ENCODE measurements at places on chromosomes 11 and 22. TPM values are rescaled to one million over a fixed set of nuclear protein-coding genes. Genes with fewer than 3 reads are reported as not detected.

Gene FGF19
- total RNA-seq = not detected

DNA sequence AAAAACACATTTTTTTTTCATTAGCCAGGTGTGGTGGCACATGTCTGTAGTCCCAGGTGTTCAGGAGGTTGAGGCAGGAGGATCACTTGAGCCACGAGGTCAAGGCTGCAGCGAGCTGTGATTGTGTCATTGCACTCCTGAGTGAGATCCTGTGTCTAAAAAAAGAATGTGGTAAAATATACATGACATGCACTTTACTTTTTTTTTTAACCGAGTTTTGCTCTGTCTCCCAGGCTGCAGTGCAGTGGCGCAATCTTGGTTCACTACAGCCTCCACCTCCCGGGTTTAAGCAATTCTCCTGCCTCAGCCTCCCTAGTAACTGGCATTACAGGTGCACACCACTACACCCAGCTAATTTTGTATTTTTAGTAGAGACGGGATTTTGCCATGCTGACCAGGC lies 22.5 kb upstream of the CLDN5 start:
- no peak overlapping the region for H3K27ac ChIP-seq
- no peak for DNase-seq
- H3K4me1 ChIP-seq = no peaks in the 10 kb centered on the region
- no peaks in the 10 kb centered on the region for H3K36me3 ChIP-seq
- H3K27me3 ChIP-seq = no peaks in the 10 kb centered on the region

DNA sequence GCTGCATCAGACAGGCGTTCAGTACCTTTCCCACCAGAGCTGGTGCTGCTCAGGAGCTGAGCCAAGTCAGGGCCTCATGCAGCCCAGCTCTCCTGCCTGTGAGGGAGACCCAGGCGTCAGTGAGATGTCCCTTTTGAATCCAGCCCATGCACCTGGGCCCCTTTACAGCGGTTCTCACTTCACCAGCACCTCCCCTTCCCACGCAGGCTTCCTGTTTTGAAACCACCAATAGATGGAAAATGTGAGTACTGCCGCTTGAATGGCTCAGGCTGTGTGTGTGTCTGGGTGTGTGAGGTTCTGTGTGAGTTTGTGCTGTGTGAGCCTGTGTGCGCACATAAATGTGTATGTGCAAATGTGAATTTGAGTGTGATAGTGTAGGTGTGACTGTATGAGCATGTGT lies 88.4 kb downstream of the UBASH3B start:
- H3K4me1 ChIP-seq = no peaks in the 10 kb centered on the region
- H3K36me3 ChIP-seq = no peaks in the 10 kb centered on the region
- H3K27ac ChIP-seq = no peak overlapping the region
- H3K27me3 ChIP-seq = no peaks in the 10 kb centered on the region
- DNase-seq = no peak
- H3K4me3 ChIP-seq = no peak overlapping the region

Gene MS4A15
- total RNA-seq = not detected

- no peak overlapping the region for H3K4me3 ChIP-seq
- DNase-seq = peak; percentile 94
- no peaks in the 10 kb centered on the region for H3K27me3 ChIP-seq
- peaks cover 45% of the 10 kb centered on the region for H3K4me1 ChIP-seq
- peak overlapping the region; percentile 53 for H3K27ac ChIP-seq
Measured at GRCh38 chr11:30387891-30388861, 65.3 kb downstream of the ARL14EP start.

DNA sequence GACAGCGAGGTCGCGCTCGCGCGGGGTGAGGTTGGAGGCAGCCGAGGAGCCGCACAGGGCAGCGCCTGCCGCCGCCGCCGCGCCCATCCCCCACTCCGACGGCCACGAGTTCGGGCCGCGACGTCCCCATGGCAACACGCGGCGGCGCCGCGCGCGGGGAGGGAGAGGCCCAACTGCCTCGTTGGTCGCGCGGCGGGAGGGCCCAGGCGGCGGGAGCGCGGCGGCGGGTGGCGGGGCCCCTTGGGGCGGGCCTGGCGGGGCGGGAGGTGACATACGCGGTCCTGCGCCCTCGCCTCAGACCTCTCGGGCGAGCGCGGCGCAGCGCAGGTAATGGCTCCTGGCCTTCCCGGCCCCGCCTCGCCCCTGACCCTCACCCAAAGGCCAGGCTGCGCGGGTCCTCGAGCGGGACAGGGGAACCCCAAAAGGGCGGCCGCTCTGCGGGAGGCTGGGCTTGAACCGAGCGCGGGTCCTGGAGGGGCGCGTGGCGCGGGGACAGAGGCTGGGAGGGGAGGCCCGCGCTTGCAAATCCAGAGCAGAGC lies at the start of gene DEUP1:
DEUP1 (plus strand) TSS at position 297 of the 539 bp plus-strand sequence. CDS start 1,518 bp downstream, outside the sequence.
- no peaks in the 10 kb centered on the region for H3K4me1 ChIP-seq
- no peak within 1 kb of the TSS for H3K27ac ChIP-seq
- H3K27me3 ChIP-seq = no peaks in the 10 kb centered on the region
- no peak within 1 kb of the TSS for H3K4me3 ChIP-seq

Gene ISX
- not detected for total RNA-seq

Gene GRIA4
- not detected for total RNA-seq

- H3K36me3 ChIP-seq = no peaks in the 10 kb centered on the region
- H3K4me3 ChIP-seq = no peak overlapping the region
- no peaks in the 10 kb centered on the region for H3K27me3 ChIP-seq
- DNase-seq = no peak
Measured at GRCh38 chr11:93652679-93653078, 8.8 kb upstream of the CEP295 start.

- peaks cover 15% of the 10 kb centered on the region for H3K4me1 ChIP-seq
- peak; percentile 89 for DNase-seq
- H3K27ac ChIP-seq = peak overlapping the region; percentile 93
- H3K27me3 ChIP-seq = no peaks in the 10 kb centered on the region
- H3K4me3 ChIP-seq = peak overlapping the region; percentile 18
- H3K36me3 ChIP-seq = no peaks in the 10 kb centered on the region
Measured at GRCh38 chr11:13216019-13216710, 61.4 kb upstream of the BMAL1 start.

- peaks cover 27% of the 10 kb centered on the region for H3K27me3 ChIP-seq
- no peak for DNase-seq
- no peaks in the 10 kb centered on the region for H3K36me3 ChIP-seq
- H3K4me3 ChIP-seq = no peak overlapping the region
- H3K4me1 ChIP-seq = no peaks in the 10 kb centered on the region
Measured at GRCh38 chr22:48949375-48950149, 878.1 kb downstream of the BRD1 start.

- H3K36me3 ChIP-seq = no peaks in the 10 kb centered on the region
- no peaks in the 10 kb centered on the region for H3K27me3 ChIP-seq
- H3K4me1 ChIP-seq = no peaks in the 10 kb centered on the region
Measured at GRCh38 chr11:11155962-11156815, 196.9 kb downstream of the CSNK2A3 start.

Gene FXYD2
- total RNA-seq = 0.14 TPM

Gene MAPK8IP2
- total RNA-seq = 0.99 TPM

GRCh38 chr11:93734427-93735222 lies 6.7 kb downstream of the TAF1D start:
- no peak for DNase-seq
- no peak overlapping the region for H3K27ac ChIP-seq
- H3K27me3 ChIP-seq = no peaks in the 10 kb centered on the region

Gene APOBEC3H
- total RNA-seq = not detected

DNA sequence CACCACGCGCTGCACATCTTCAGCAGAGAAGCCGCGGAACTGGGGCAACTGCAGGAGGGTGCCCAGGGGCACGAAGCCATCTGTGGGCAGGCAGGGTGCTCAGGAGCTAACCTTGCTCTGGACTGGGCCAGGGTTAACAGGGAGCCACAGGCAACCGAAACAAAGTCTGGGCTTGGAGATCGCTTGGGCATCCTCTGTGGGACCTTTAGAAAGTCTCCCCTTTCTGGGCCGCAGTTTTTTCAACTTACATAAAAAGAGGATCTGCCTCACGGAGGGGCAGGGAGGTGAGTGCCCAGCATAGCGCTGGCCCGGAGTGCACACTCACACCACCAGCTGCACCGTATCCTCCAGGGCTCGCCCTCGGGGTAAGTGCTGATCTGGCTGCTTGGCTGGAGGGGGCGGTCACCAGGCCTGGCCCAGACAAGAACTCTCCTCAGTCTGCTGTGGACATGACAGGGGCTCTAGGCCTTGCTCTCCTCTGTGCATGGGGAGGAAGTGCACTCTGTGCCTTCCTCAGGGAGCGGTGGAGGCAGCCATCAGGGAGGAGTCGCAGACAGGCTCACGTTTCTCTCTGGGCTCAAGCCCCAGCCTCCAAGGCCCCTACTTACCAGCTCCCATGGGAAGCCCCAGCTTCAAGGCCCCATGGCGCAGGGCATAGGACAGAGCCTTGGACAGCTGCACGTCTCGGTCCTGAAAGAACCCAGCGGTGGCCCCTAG lies 937 bp downstream of the TRPT1 start:
- peak overlapping the region; percentile 80 for H3K27ac ChIP-seq
- no peak for DNase-seq
- H3K36me3 ChIP-seq = no peaks in the 10 kb centered on the region
- H3K27me3 ChIP-seq = no peaks in the 10 kb centered on the region
- peak overlapping the region; percentile 69 for H3K4me3 ChIP-seq

- H3K4me3 ChIP-seq = no peak overlapping the region
- no peaks in the 10 kb centered on the region for H3K4me1 ChIP-seq
- H3K36me3 ChIP-seq = no peaks in the 10 kb centered on the region
- H3K27ac ChIP-seq = no peak overlapping the region
Measured at GRCh38 chr11:103055221-103055890, 36.6 kb downstream of the DCUN1D5 start.

Gene SCGB1C1
- total RNA-seq = not detected

Gene TMEM191B
- not detected for total RNA-seq

- peak overlapping the region; percentile 27 for H3K27ac ChIP-seq
- H3K4me1 ChIP-seq = peaks cover 32% of the 10 kb centered on the region
- no peak for DNase-seq
- H3K27me3 ChIP-seq = no peaks in the 10 kb centered on the region
Measured at GRCh38 chr22:46774253-46774979, 12.0 kb downstream of the TBC1D22A start.

DNA sequence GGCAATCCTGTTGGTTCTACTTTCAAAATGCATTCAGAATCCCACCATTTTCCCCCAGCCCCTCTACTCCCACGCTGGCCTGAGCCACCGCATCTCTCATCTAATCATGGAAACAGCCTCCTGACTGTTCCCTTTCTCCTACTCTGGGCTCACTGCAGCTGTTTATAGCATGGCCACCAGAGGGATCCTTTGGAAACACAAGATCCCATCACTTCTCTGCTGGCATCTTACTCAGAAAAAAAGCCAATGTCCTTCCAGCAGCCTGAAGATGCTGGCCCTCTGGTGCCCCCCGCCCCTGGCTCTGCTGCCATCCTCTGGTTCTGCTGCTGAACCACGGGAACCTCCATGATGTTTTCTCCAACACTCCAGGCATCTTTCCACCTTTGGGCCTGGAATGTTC lies 11.1 kb downstream of the MS4A8 start:
- H3K27ac ChIP-seq = no peak overlapping the region
- no peak for DNase-seq
- no peaks in the 10 kb centered on the region for H3K4me1 ChIP-seq
- H3K4me3 ChIP-seq = no peak overlapping the region
- H3K36me3 ChIP-seq = no peaks in the 10 kb centered on the region

Gene RIBC2
- not detected for total RNA-seq

- DNase-seq = peak; percentile 64
- H3K27ac ChIP-seq = no peak overlapping the region
- H3K27me3 ChIP-seq = no peaks in the 10 kb centered on the region
- no peak overlapping the region for H3K4me3 ChIP-seq
- no peaks in the 10 kb centered on the region for H3K4me1 ChIP-seq
- H3K36me3 ChIP-seq = no peaks in the 10 kb centered on the region
Measured at GRCh38 chr22:22060200-22061084, 77.9 kb upstream of the TOP3B start.

Gene GDPD4
- not detected for total RNA-seq

DNA sequence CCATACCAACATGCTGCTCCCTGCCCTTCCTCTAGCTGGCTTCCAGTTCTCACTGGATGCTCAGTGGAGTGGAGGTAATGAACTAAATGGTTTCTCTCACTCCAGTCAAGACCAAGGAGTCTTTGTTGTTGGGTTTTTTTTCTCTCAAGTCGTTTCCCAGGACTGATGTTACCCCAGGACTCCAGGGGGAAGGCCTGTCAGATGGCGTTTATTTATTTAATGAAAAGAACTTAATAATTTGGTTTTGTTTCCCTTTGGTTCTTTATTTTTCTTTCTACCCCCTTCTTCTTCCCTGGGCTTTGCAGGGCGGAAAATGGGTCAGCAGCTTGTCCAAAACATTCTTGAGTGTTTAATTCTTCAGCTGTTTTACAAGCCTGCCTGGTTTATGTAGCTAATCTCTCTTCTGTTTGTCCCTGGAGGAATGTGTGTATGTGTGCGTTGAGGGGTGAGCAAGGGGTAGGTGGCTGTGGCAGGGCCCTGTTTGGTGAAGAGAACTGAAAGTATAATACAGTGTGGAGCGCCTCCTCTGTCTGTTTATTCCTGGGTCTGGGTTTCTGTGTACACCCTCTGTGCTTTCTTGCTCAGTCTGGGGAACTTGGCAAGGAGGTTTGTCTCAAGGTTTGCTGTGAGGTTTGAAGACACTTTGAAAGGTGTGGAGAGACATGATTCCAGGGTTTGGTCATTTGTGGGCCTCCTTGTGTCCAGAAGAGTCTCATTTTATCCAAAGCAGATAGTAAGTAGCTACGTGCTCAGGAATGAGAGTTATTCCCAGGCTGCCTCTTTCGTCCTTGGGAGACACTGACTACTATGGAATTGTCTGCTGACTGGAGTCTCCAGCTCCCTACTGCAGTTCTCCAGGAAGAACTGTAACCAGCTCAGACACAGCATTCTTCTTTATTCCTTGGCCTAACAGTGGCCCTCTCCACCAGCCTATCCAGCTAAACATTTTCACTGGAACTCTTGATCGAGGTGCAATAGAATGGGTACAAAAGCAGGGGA lies 175.5 kb downstream of the ADAMTS15 start:
- peaks cover 13% of the 10 kb centered on the region for H3K4me1 ChIP-seq
- no peak overlapping the region for H3K27ac ChIP-seq
- DNase-seq = peak; percentile 29
- H3K27me3 ChIP-seq = no peaks in the 10 kb centered on the region
- H3K36me3 ChIP-seq = no peaks in the 10 kb centered on the region
- no peak overlapping the region for H3K4me3 ChIP-seq

Gene MUC6
- not detected for total RNA-seq

Gene KLHL35
- not detected for total RNA-seq

- H3K27ac ChIP-seq = no peak overlapping the region
- no peaks in the 10 kb centered on the region for H3K27me3 ChIP-seq
- H3K4me3 ChIP-seq = no peak overlapping the region
- peaks cover 12% of the 10 kb centered on the region for H3K4me1 ChIP-seq
- H3K36me3 ChIP-seq = no peaks in the 10 kb centered on the region
- DNase-seq = no peak
Measured at GRCh38 chr11:134229126-134229790, 4.8 kb downstream of the VPS26B start.

DNA sequence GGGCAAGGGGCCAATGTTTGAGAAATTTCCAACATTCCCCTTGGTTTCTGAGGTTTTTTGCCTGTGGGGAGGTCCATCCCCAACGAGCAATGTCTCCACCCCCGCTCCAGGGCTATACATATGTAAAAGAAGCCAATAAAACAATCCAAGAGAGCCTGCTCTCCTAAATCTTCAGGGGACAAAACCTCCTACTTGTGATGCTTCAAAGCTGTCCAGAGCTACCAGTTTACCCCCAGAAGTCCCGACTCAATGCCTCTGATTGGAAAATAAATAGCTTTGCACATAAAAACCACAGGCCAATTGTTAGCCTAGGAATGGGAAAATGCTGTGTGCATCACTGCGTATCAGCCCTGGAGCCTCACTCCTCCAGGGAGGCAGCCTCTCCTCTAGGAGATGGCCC lies 66.0 kb upstream of the PAX6 start:
- H3K27ac ChIP-seq = no peak overlapping the region
- H3K4me3 ChIP-seq = no peak overlapping the region
- no peak for DNase-seq
- no peaks in the 10 kb centered on the region for H3K27me3 ChIP-seq

Data from SJCRH30 (cell line).